A549 treated with dexamethasone at 1 μM for 4 hours (cell line): ENCODE measurements at places on chromosomes 1 and 21. TPM values are rescaled to one million over a fixed set of nuclear protein-coding genes. Genes with fewer than 3 reads are reported as not detected.

CYP2J2 gene
- total RNA-seq = 0.07 to 0.15 TPM (median 0.10 TPM) in 4 of 5 replicates, not detected in the other

C1orf94 gene
- total RNA-seq = 0.03 TPM in 1 of 5 replicates, not detected in the others

NHLH1 gene
- total RNA-seq = 0.33 to 0.83 TPM (median 0.44 TPM) in 5 replicates

PGLYRP3 gene
- total RNA-seq = not detected in 5 replicates

C8A gene
- total RNA-seq = not detected in 5 replicates

NPHS2 gene
- not detected in 5 replicates for total RNA-seq

REN gene
- 0.08 TPM in 1 of 5 replicates, not detected in the others for total RNA-seq

PPIAL4G gene
- total RNA-seq = not detected in 5 replicates

CLEC20A gene
- not detected in 5 replicates for total RNA-seq

TMEM82 gene
- 0.05 TPM in 1 of 5 replicates, not detected in the others for total RNA-seq

FAM167B gene
- total RNA-seq = 0.55 to 0.82 TPM (median 0.63 TPM) in 5 replicates

RGS16 gene
- 0.16 to 0.21 TPM (median 0.18 TPM) in 5 replicates for total RNA-seq

OVAAL gene
- total RNA-seq = 0.09 to 0.46 TPM (median 0.18 TPM) in 5 replicates

HCRTR1 gene
- not detected in 5 replicates for total RNA-seq

NCAM2 gene
- total RNA-seq = not detected in 5 replicates

KRTAP7-1 gene
- total RNA-seq = not detected in 5 replicates

NTMT2 gene
- not detected in 5 replicates for total RNA-seq

FCRL2 gene
- not detected in 5 replicates for total RNA-seq

S100B gene
- total RNA-seq = not detected in 5 replicates

ERICH3 gene
- total RNA-seq = not detected in 5 replicates

CLCN6 gene
- total RNA-seq = 3.7 to 6.4 TPM (median 5.5 TPM) in 5 replicates

DNTTIP2 gene
- 35.8 to 46.2 TPM (median 39.4 TPM) in 5 replicates for total RNA-seq

ZFP69B gene
- total RNA-seq = 1.4 to 2.2 TPM (median 2.1 TPM) in 5 replicates

HDAC1 gene
- total RNA-seq = 47.9 to 53.4 TPM (median 52.1 TPM) in 5 replicates

SHE gene
- total RNA-seq = 0.10 to 0.19 TPM (median 0.17 TPM) in 5 replicates

ETV3L gene
- total RNA-seq = not detected in 5 replicates

BSND gene
- total RNA-seq = 0.01 TPM in 1 of 5 replicates, not detected in the others

CD2 gene
- not detected in 5 replicates for total RNA-seq

PAX7 gene
- total RNA-seq = 0.47 to 1.0 TPM (median 0.89 TPM) in 5 replicates

KCNK1 gene
- 16.0 to 24.6 TPM (median 19.6 TPM) in 5 replicates for total RNA-seq

HSD11B1 gene
- total RNA-seq = 0.26 to 0.62 TPM (median 0.45 TPM) in 5 replicates

GJA4 gene
- 0.07 TPM in 1 of 5 replicates, not detected in the others for total RNA-seq

S100A7 gene
- not detected in 5 replicates for total RNA-seq

MTHFR gene
- 3.9 to 5.6 TPM (median 4.6 TPM) in 5 replicates for total RNA-seq

KRTAP22-1 gene
- total RNA-seq = not detected in 5 replicates

FAM151A gene
- total RNA-seq = 0.14 to 0.43 TPM (median 0.29 TPM) in 5 replicates

CR2 gene
- 0.04 to 0.06 TPM in 2 of 5 replicates, not detected in the others for total RNA-seq

TRIM58 gene
- not detected in 5 replicates for total RNA-seq

PDIK1L gene
- 1.9 to 2.4 TPM (median 2.0 TPM) in 5 replicates for total RNA-seq

YBEY gene
- total RNA-seq = 25.7 to 33.6 TPM (median 28.6 TPM) in 5 replicates

FYB2 gene
- not detected in 5 replicates for total RNA-seq

COPA gene
- 77.3 to 90.4 TPM (median 86.3 TPM) in 5 replicates for total RNA-seq

RRP1 gene
- 33.3 to 38.3 TPM (median 36.6 TPM) in 5 replicates for total RNA-seq

LCE3D gene
- total RNA-seq = 2.1 to 4.5 TPM (median 3.6 TPM) in 5 replicates

TIE1 gene
- total RNA-seq = 0.02 to 0.25 TPM (median 0.13 TPM) in 4 of 5 replicates, not detected in the other

OR2L8 gene
- not detected in 5 replicates for total RNA-seq

CDA gene
- 28.7 to 43.5 TPM (median 33.9 TPM) in 5 replicates for total RNA-seq

KCNK2 gene
- 0.08 to 0.09 TPM (median 0.08 TPM) in 3 of 5 replicates, not detected in the others for total RNA-seq

UBE2U gene
- not detected in 5 replicates for total RNA-seq

RGS5 gene
- 0.93 to 2.0 TPM (median 1.5 TPM) in 5 replicates for total RNA-seq

ATAD3C gene
- total RNA-seq = not detected in 5 replicates

ZNF648 gene
- total RNA-seq = not detected in 5 replicates

ZBTB7B gene
- total RNA-seq = 38.8 to 58.2 TPM (median 53.7 TPM) in 5 replicates

DLGAP3 gene
- 0.15 to 0.38 TPM (median 0.21 TPM) in 5 replicates for total RNA-seq

TP73 gene
- total RNA-seq = 0.54 to 1.1 TPM (median 1.0 TPM) in 5 replicates

HLX gene
- 3.6 to 6.1 TPM (median 4.6 TPM) in 5 replicates for total RNA-seq

PPFIA4 gene
- 0.13 to 0.42 TPM (median 0.34 TPM) in 5 replicates for total RNA-seq

SYT14 gene
- total RNA-seq = 0.03 to 0.06 TPM (median 0.06 TPM) in 5 replicates

GJA5 gene
- total RNA-seq = 0.06 to 0.12 TPM in 2 of 5 replicates, not detected in the others

PSEN2 gene
- 26.8 to 30.6 TPM (median 29.2 TPM) in 5 replicates for total RNA-seq
